A172 (cell line): ENCODE measurements at places on chromosomes 16 and 17.

GRCh38 chr17:1592751-1593629, 30.4 kb upstream of the PITPNA start:
- no peak for DNase-seq

DNA sequence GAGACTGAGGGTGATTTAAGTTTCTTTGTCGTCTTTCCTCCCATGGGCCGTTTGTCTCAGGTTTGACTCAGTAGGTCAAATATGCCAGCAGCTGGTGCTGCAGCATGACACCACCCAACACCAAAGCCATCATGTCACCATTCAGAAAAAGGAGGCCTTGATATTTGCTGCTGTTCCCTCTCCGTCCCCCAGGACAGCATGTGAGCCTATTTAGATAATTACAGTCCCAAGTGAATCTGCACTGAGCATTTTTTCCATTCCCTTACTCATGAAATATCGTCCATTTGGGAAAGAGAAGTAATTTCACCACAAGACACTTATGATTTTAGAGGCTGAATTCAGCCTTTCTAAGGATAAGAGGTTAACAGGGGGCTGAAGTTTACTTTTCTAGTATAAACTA, 62.2 kb upstream of the ADORA2B start:
- DNase-seq = no peak

GRCh38 chr16:8512941-8513624, 77.2 kb downstream of the TMEM114 start:
- DNase-seq = no peak

DNA sequence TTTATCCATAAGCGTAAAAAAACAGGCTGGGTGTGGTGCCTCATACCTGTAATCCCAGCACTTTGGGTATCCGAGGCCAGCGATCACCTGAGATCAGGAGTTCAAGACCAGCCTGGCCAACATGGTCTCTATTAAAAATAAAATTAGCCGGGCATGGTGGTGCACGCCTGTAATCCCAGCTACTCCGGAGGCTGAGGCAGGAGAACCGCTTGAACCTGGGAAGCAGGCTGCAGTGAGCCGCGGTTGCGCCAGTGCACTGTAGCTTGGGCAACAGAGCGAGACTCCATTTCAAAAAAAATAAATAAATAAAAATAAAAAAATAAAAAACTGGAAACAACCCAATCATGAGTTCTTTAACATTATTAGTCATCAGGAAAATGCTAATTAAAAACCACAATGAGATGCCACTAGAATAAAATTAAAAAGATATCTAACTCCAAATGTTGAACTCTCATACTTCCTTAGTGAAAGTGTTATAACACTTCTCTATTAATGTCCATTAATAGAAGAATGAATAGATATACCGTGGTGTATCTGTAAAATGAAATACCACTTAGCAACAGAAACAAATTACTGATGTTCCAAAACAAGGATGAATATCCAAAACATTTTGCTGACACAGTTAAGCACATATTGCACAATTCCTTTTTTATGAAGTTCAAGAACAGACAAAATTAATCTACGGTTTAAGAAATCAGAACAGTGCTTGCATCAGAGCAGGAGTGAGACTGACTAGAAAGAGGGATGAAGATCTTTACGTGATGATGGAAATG, 13.1 kb downstream of the MPHOSPH6 start:
- no peak for DNase-seq

GRCh38 chr17:40604327-40605080, 39.2 kb upstream of the CCR7 start:
- DNase-seq = no peak

GRCh38 chr16:89460556-89460955, 29.8 kb downstream of the ANKRD11 start:
- no peak for DNase-seq

DNA sequence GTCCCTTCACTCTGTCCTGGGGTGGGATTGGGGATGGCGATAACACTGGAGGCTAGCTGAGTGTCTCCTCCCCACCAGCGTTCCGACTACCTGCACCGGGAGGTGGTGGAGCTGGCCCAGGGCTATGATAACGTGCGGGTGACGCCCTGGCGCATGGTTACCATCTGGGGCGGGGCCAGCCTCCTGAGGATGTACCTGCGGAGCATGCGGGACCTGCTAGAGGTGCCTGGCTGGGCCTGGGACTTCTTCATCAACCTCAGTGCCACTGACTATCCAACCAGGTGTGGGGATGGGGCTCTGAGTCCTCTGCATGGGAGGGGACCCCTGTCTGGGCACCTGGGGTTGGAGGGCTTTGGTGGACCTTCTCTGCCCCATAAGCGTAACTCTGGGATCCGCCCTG, 8.8 kb downstream of the XYLT2 start:
- no peak for DNase-seq

GRCh38 chr17:70775679-70776078, 606.3 kb downstream of the KCNJ2 start:
- DNase-seq = no peak

DNA sequence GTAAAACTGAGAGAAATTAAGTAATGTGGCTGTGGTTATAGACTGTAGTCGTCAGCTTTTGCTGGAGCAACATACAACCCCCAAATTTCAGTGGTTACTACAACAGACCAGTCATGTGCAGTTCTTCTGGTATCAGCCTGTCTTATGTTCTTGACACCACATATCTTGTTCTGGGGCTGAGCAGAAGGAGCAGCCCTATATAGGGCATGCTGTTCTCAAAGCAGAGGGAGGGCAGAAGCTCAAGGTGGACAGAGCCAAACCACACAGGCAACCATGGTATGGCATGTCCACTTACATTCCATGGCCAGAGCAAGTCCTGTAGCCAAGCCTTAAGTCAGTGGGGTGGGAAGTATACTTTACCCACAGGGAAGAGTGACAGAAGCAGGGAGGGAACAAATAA, 7.7 kb downstream of the PRKAR1A start:
- DNase-seq = no peak

DNA sequence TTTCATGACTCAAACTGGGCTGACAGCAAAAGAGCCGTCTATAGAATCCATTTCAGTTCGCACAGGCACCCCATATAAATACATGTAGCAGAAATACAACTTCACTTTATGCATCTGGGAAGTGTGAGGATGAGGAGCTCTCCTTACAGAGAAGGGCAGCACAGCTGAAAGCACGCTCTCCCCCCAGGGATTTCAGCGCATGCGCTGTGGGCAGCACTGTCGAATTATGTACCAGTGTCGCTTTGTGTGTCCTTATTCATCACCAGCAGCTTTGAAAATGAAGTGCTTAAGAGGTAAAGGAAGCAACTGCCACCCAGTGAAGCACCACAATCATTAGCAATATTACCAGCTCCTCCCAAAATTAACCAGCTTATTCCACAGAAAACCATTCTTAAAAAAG, 39.9 kb downstream of the CEP95 start:
- no peak for DNase-seq

DNA sequence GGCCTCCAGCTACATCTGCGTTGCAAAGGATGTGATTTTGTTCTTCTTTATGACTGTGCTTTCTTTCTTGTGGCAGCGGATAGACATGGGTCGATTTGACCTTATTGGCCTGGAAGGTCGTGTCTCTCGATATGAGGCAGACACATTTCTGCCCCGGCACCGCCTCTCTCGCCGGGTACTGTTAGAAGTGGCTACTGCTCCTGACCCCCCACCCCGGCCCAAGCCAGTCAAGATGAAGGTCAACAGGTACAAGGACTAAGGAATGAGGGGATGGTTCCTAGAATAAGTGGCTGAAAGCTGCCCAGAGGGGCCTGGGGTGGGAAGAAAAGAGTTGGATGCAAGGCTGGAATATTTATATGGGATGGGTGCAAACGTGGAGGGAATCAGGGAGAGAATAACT, 21.1 kb downstream of the SRCAP start:
- DNase-seq = no peak

GRCh38 chr17:28597606-28598383, 1.0 kb downstream of the SPAG5 start:
- DNase-seq = no peak

DNA sequence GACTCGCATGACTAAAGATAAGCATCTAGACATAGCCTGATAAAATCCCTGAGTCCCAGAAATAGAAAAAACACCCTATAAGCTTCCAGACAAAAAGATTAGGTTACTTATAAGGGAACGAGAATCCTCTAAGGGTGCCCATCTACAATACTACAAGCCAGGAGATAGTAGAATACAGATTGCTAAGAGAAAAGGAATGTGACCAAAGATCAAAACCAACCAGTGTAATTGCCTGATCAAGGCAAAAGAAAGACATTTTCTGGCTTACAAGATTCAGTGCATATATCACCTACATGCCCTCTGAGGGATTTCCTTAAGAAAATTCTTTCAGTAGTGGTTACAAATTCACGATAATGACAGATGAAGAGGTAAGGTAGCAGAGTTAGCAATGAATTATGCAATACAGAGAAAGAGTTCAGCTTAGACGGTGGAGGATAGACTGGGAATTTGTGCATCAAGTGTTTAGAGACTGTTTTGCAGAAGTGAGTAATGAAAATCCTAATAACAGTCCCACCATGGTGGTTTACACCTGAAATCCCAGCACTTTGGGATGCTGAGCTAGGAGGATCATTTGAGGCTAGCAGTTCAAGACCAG, 35.0 kb downstream of the BCL7C start:
- DNase-seq = peak; percentile 23

DNA sequence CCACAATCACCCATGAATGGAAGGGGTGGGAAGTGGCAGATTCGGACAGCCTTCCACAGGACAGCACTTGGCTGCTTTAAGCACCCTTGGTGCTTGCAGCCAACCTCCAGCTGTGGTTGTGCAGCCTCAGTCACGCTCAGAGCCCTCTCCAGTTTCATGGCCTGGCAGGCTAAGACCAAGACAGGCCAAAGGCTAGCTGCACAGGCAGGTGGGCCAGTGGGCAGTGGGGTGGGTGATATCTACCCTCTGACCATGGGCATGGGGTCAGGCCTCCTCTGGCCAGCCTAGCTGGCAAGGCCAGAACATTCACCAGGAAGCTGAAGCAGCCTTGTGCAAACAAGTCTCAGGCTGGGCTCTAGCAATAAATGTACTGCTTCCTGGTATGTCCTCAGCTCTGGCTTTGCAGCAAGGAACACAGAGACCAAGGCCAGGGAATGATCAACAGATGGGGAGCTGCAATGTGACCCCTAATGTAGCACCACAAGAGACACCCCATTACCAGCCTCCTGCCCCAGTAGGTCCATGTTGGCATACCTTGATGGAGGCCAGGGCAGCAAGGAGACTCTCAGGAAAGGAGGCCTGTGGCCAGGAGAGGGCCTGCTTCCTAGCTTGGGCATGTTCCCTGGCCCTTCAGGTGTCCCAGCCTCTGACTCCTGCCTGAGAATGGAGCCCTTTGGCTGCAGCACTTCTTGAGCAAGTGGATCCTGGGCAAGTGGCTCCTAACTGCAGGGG, 20.9 kb downstream of the HSD11B2 start:
- DNase-seq = no peak

- DNase-seq = no peak
These were observed 33.5 kb downstream of the TK2 start for GRCh38 chr16:66516509-66516807.

DNA sequence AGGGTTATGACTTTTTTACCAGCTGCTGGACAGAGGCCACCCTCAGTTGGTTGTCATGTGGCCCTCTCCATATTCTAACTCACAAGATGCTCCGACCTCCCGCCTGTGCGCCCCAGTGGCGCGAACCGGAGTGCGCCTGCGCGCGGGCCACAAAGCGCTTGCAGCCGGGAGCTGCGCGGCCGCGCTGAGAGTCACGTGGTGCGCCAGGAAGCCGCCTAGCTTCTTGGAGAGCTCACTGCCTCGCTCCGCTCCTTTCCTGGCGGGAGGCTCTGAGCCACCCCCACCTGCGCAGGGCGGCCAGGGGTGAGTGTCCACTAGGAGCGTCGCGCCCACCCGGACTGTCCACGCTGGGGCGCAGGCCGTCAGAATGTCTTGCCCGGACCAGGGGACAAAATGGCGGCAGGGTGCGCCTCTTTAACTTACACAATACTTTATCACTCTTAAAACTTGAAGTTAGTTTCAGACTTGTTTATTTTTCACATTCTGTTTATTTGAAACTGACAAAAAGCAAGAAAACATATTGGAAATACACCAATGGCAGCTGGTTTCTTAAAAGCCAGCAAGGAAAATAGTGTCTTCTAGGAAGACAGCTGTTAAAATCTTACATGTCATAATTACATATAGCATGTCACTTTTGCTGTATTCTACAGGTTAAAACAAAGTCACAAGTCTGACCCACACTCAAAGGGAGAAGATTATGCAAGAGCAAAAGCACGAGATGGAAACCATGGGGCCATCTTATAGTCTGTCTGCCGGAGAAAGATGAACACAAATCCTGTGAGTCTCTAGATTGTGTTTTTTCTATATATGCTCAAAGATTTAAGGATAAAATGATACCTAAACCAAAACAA, 357.9 kb downstream of the CNTNAP4 start:
- no peak for DNase-seq

DNA sequence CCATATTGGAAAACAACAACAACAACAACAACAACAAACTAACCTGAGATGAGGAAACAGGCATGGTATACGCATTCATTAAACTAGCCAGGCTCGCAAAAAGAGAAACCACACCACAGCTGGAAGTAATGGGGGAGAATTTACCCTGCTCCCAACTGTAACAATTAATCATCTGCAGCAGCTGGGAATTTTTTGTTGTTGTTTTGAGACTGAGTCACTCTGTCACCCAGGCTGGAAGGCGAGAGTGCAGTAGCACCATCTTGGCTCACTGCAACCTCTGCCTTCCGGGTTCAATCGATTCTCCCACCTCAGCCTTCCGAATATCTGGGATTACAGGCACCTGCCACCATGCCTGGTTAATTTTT, 16.3 kb downstream of the PRPSAP1 start:
- peak; percentile 81 for DNase-seq

- DNase-seq = no peak
These were observed 1461.2 kb upstream of the CDH8 start for GRCh38 chr16:63497408-63497807.

DNA sequence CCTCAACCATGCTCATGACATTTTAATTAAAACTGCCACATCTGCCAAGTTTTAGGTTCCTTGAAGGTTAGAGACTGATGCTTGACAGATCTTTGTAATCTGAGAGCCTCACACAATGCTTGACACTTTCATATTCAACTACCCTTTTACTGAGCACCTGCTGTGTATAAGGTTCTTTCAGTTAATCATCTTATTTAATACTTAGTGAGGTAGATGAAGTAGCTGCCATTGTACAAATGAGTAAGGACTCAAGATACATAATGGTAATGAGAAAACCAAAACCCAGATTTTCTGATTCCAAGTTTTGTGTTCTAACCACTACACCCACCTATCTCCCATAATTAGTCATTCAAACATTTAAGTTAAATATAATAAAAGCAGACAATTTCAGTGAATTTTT, 35.4 kb upstream of the ARL6IP1 start:
- DNase-seq = no peak

- DNase-seq = no peak
These were observed 114.7 kb downstream of the ENGASE start for GRCh38 chr17:79189305-79189704.

GRCh38 chr17:4174556-4174955, 31.6 kb downstream of the CYB5D2 start:
- no peak for DNase-seq
